Spinal cord (tissue), 10 donors: ENCODE measurements at places on chromosomes 4 and X.

GRCh38 chrX:52983321-52984000 is 25.1 kb upstream of the FAM156A start:
- DNase-seq: no peak

DNA sequence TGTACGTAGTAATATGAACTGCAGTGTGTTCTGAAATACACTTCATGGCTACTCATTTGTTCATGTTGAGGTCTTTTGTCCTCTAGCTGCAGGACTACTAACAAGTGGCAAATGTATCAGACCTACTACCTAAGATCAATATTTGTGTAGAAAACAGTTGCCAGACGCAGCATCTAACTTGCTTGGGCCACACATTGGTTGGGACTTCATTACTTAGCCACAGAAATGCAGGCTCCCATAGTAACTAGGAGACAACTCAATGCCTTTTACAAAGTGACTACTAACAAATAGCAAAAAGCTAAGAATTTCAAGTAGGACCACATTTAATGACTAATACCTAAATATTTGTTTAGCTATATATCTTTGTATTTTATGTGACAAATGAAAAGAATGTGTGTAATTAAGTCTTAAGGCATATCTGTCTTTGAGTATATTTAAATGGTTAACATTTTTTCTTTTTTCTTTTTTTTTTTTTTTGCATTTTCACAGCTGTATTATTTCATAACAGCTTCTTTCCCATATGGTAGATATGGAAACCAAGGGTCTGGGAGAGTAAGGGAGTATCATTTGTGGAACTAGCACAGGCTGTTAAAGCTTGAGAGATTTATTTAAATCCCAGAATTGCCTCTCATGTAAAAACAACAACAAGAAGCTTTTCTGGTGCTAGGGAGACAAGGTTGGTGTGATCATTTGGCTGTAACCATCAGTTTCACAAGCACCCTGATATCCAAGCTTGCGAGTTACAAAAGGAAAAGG is 2.7 kb downstream of the CT47C1 start:
- DNase-seq: no peak

DNA sequence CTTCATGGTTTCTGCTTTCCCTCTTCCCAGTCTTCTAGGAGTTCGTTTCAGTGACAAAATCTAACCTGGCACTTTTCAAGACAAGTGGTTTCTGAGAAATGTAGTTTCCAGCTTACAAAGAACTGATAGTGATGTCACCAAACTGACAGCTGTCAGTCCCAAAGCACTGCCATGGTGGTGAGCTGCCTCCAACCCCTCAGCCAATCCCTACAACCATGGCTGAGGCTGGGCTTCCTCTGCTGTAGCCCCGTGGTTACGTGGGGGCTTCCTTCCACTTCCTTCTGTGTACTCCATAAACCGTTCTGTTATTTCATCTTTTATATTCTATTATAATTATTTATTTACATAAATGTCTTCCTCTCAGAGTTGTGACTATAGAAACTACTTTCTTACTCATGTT is 198.6 kb upstream of the AGA start:
- no peak for DNase-seq

- peak; percentile 96 for DNase-seq
Measured at GRCh38 chr4:138090150-138090917, 151.8 kb downstream of the SLC7A11 start.

DNA sequence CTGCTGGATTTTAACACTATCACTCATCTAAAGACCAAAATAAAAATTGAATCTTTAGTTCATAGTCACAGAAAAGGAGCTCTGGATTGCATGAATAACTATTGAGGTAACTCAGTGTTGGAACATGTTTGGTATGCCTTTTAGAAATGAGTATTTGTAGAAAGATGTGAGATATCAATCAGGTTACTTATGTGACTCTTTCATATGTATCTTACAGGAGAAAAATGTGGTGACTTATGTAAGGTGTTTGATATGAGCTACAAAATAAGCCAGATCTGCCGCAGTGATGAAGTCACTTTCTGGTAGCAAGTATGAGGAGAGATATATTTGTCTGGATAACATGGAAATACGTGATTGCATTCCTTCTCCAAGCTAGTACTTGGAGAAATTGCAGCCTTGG is 1653.3 kb upstream of the PCDH7 start:
- no peak for DNase-seq

DNA sequence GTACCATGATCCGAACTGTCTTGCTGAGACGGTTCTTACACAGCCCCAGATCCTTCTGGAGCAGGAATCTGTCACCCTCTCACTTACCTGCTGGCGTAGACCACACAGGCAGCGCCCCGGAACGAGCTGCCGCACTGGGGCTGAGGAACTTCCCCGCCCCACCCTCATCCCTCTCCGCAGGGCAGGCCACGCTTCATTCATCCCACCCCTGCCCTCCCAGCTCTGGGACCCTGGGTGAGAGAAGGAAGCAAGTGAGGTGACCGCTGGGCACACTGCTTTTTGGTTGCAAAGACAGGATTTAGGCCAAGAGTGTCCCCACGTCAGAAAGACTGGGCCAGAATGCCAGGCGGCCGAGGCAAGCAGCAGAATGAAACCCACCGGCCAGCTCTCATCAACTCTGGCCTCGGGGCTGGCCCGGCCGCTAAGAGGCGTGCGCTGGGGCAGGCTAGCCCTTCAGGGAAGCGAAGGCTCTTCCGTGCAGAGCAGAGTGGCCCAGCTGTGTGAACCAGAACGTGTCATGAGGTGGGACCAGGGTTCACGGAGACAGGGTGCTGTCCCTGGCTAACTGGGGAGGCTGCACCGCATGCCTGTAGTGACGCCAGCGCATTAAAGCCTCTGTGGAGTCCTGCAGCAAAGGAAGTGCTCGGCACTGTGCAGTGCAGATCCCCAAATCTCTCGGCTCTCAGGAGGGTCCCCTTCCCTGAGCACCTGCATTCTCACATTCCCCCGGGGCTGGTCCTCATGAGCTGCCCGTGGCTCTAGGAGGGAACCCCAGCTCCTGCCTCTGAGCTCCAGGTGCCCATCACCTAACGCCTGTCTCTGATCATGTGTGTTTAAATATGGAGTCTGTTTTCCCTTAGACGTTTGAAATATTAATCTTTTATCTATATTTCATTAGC is 6.4 kb downstream of the LRPAP1 start:
- DNase-seq: no peak

DNA sequence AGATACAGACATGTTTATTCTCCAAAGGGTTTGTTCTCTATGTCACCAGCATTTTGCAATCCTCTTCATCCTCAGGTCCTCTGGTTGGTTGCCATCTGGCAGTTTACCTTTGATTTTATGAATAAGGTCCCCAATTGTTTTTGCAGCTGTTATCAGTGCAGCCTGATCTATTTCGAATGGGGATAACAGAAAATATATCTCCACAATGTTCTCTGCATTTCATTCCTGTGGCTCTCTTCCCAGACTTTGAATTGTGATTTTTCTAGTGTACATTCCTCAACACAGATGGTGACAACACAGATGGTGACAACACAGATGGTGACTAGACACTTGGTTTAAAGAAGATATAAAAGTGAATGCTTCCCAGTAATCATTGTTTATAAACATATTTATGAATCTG is 74.1 kb downstream of the FBXO8 start:
- DNase-seq: no peak
